ENCODE measurements at places on chromosomes 1 and 21.

GRCh38 chr1:47216278-47217059 lies 15.6 kb downstream of the TAL1 start:
- no peak for DNase-seq

DNA sequence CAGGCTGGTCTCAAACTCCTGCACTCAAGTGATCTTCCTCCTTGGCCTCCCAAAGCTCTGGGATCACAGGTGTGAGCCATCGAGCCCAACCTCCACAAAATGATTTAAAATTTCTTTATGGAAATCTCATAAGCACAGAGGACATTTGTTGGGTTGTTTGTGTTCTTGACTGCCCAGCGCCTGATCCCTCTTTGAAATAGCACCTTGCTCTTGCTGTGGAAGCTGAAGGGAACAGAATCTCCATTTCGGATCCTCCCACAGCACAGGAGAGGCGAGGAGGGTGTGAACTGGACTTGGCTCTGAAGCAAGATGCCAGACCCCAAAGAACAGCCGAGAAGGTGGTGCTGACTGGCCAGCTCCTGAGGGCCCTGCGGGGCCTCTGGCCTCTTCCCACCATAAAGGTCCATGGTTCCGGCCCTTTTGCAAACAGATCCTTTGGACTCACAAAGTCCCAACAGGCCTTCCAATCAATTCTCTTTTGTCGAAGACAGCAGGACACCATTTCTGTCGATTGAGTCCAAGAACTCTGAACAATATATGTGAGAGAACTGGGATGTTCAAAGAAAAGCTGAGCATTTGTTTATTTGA lies 45.6 kb upstream of the COA6 start:
- no peak for DNase-seq

DNA sequence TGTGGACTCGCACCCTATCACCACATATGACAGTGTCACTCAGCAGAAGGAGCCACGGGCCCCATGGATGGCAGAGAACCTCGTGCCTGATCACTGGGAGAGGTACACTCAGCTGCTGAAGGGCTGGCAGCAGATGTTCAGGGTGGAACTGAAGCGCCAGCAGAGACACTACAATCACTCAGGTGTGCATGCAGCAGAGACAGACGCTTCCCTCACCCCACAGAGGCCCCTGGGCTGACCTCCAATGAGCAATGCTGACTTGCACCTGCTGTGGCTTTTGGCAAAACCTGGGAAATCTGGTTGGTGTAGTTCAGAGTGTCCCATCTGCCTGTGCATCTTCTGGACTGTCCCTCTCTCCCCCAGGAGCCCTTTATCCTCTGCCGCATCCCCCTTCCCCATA lies 51.9 kb downstream of the KIAA1614 start:
- DNase-seq, result no peak

DNA sequence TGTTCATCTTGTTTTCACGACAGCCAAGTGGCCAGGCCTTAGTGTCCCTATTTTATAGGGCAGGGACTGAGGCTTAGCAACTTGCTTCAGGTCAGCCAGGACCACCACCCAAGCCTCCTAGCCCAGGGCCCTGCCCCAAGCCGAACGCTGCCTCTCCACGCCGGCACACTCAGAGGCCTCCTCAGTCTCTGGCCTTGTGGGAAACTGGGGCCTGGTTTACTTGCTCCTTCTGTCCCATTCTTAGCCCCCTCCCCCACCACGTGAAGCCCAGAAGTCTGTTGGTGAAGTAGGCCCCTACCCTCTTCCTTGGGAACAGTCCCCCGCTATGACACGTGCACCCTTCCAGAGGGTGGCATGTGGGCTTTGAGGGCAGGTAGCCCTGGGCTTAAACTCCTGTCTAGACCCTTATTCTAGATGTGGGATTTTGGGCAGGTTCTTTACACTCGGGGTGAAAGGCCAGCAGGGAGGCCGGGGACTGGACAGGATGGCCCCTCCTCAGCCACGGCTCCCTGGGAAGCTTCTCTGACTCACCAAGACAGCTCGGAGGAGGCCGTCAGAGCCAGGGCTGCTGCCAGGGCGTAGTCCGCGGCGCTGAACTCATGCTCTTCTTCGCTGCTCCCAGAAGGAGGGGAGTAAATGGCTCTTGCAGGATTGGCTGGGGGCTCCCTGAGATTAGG lies 4.3 kb downstream of the MYOM3 start:
- DNase-seq, result no peak

GRCh38 chr1:191343816-191344215 lies 814.4 kb upstream of the RGS18 start:
- DNase-seq, result no peak

DNA sequence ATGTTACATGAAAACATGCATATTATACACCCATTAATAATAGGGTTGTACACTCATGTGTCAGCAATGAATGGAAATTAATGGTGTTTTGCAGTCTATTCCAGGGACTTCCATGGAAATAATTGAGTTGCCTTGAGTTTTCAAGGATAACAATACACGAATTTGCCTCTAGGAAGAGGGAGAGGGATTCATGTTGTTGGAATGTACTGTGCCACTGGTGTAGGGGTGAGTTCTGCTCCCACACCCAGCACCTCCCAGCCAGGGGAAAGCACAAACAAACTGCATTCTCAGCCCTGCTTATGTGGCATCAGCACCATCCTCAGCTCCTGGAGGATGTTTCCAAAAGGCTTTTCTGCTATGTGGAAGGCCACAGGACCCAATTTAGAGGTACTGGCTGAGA lies 57.8 kb downstream of the BCAR3 start:
- DNase-seq, result no peak

DNA sequence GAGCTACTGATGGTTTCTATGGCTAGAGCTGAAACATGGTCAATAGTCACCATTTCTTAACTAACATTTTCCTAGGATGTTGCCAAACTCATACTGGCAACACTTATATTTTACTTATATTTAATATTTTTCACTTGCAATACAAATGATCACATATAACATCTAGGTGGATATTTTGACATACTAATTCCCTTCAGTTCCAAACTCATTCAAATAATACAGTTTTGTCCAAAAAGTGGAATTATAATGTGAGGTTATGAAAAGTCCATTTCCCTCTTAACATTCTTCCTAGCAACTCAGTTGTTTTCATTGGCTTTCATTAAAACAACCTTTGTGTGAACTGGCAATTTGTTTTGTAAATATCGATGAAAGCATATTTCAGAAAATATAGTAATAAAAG lies 16.0 kb downstream of the SPAG17 start:
- DNase-seq, result no peak

- DNase-seq, result no peak
Observed at GRCh38 chr1:198725090-198725489, 86.2 kb downstream of the PTPRC start.

All from kidney glomerular epithelial cell (primary cell).